GM10248 (cell line): ENCODE measurements at places on chromosomes 4 and X.

DNA sequence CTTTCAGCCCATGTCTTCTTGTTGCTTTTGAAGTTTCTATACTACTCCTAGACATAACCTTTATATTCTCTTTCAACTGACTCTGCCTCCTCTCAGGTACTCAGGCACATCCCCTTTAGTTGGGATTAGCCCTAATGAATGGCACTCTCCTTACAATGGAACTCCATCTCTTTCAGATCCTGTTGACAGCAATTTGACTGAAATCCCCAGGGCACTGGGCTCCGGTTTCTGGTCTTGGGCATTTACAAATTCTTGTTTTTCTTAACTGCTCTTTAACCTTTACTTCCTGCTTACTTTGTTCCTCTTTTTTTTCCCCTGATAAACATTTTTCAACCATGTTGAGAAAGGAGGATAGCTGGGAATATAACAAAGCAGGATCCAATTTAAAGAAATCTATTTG is 68.9 kb downstream of the ENOX2 start:
- DNase-seq: no peak

DNA sequence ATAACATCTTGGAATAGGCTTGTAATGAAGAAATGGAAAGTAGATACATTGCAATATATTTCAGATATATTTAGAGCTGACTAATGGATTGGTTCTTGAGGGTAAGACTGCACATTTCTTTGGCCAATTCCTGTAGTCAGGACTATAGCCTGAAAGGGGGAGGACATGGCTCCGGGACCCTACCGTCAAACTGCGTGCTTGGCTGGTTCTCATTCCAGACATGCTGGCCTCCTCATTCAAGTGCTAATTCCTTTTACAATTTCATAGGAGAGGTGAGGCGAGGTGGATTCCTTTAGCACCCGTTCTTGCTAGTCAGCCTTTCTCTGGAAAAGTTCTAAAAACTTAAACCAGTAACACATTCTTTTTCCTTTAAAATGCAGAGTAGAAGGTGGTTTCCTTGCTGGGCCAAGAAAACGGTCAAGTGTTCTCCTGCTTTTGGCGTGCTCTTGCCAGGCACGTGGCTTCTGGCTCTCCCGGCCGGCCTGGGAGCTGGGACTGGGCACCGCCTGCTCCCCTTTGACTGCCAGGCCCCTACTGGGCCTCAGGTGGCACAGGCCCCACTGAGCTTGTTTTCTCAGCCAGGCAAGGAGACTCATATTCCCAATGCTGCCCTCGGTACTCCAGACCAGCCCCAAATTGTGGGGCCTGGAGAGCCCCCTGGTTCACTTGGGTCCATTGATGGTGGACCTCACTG is 167.2 kb downstream of the STK32B start:
- no peak for DNase-seq

DNA sequence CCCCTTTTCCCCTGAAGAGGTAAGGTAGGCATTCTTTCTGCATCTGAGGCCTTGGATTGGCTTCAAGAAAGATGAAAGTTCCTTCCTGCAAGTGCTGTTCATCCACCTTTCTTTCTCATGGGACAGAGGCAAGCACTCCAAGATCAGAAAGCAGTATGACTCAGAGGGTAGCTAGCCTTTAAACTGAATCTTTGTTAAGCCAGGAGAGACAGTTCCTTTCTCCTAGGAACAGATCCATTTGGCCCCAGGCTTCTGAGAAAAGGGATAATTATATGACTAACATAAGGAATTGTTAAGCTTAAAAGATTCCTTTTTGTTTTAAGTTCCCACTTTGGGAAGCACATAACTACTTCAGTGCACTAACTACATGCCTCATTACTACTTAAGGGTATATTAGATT is 192.0 kb downstream of the PPP3CA start:
- DNase-seq: no peak

DNA sequence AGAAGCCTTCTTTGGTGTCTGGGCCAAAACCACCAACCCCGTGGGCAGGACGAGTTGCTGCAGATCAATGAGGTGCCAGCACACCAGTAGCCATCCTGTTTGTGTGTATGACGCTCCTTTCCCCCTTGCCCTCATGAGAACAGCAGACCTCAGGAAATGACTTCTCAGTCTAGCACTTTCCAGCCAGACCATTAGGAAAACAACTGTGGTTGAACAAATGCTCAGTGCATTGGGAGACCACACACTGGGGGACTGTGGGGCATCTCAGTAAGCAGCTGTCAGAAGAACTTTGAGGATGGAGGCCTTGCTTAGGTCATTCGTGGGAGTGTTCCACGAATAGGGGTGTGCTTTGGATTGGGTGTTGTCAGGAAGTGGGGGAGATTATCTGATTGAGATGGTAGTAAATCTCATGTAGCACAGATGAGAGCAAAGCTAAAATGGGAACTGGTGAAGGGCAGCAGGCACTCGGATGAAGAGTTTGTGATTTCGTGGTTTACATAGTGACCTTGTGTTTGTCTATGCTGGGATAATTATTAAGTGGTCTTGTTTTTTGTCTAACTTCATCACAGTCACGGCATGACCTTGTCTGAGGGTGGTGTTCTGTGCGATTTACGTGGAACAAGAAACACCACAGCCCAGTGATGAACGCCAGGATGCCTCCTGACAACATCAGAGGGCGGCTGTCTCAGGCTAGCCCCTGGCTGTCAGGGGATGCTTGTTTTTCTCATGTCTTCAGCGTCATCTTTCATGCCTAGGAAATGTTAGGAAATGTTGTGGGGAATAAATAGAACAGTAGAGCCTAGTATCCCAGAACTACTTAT is 70.1 kb downstream of the USP46 start:
- DNase-seq: no peak

DNA sequence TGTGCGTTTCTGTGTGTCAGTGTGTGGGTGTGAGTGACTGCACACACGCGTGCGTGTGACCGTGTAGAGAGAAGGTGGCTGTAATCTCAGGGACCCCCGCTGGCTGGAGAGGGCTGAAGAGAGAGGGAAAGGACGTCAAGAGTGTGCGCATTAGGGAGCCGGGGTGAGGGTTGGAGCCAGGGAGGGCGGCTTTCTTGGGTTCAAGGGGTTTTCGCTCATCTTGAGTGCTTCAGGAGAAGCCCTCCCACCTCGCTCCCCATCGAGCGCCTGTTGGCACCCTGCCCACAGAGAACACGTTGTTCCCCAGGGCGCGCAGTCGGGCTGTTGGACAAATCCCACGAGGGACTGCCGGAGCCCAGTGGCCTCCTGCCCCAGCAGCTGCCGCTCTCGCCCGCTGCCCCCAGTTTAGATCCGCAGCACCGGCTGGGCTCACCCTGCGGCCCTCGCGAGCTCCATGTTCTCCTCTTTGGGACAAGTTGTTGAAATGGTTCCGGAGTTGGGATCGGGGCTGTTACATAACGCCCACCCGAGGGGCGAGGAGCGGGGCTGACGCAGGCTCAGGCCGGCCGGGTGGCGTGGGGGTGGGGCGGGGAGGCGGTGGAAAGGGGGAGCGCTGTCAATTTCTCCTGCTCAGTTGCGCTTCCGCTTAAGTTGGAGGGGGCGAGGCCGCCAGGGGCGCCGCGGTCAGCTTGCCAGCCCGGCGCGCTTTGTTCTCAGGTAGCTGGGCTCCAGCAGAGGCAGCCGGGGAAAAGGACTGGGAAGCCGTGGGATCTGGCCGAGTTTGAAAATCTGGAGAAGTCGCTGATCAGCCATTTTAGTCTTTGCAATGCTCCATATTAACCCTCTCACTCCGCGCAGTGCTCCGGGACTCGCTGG is 1.6 kb downstream of the GRIA2 start:
- DNase-seq: no peak
